ENCODE measurements at places on chromosomes 2 and 18.
A peak's percentile ranks its signal among the peaks of the same experiment; 100 is the strongest.

- DNase-seq = no peak
Measured at GRCh38 chr18:36064027-36064808, 3.1 kb downstream of the RPRD1A start.

DNA sequence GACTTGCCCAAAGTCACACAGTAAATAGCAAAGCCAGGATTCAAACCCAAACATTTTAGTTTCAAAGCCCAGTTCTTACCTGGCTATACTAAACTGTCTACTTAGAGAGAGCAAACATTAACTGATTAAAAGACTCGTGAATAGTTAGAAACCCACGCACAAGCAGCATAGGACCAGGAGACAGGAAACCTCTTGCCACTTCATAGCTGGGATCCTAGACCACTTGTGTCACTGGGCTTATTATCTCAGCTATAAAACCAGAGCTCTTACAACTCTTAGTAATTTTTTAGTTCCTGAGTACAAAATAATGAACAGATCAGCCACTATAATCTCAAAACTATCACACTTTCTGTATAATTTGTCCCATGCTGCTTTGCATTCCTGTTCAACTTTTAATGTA is 2.4 kb upstream of the AAK1 start:
- no peak for DNase-seq

DNA sequence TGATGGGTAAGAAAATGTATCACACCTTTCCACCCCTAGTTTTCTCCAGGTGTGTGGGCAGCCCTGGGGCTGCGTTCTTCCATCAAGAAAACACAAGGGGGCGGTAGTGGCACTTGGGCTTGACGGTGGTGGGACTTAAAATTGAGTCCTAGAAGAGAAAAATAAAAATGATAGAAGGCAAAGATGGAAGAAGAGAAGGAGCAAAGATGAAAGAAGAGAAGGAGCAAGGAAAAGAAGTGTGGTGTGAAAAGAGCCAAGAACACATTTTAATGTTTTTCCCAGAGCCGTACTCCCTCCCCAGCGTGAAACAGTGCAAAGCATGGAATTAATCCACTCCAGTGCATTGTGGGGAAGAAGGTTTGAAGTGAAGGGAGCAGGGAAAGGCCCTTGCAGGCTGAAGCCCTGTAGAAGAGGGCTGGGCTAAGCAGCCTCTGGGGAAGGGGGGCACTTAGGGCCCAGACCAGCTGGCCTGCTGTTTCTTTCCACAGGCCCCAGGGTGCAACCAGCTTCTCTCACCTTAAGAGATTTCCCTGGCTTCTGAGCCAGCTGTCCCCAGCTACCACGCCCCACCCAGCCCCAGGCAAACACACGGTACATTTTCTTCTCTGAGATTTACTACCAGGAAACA is 256.8 kb downstream of the RNF152 start:
- peak; percentile 5 for DNase-seq

- DNase-seq = no peak
Measured at GRCh38 chr2:96546321-96546720, 9.8 kb downstream of the ARID5A start.

DNA sequence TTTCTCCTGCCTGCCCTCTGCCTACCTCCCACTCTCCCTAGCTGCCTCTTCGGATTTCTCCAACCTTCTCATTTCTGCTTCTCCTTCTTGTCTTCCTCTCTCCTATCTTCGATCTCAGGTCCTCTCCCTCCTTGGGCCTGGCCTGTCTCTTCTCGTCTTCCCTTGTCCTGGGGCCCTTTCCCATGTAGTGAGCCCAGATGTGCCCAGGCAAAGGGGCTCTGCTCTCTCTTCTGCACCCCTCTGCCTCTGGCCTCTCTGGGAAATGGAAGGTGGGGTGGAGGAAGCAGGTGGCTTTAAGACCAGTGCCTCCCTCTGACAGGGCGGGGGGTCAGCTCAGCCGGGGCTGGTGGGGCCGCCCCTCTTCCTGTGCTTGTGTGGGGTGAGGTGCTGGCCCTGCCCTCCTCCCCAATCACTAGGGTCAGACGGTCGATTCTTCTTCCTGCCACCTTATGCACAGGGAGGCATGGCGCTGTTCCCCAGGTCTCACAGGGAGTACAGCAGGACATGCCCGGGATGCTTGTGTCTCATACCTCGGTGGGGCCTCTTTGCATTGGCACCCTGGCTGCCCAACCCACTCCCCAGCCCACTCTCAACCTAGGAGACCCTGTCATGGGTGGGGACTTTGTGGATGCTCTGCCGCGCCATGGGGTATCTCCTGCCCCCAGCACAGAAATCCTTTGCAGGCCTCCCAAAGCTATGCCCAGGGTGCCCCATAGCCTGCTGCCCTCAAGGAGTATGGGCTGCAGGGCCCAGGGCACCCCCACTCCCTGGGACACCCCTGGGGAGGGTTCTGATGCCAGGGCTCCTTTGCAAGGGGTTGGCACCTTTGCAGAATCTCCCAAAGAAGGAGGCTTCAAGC is 213.8 kb upstream of the HAAO start:
- DNase-seq = no peak

DNA sequence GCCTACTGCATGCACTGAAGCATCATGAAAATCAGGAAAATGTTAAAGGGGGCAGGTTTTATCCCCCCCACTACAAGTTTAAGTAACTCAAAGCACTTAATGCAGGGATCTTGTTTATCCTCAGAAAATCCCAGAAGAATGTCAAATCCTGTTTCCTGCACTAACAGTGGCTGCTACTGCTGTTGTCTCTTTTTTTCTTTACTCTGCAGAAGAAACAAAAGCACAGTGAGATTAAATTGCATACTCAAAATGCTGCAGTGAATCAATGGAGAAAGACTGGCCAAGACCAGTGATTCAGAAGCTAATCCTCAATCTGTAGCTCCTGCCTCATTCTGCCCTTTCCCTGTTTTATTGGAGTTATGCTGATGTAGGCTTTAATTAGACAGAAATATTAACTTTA is 332.3 kb upstream of the FIGN start:
- no peak for DNase-seq

- DNase-seq = no peak
Measured at GRCh38 chr18:72768681-72769229, 99.0 kb downstream of the NETO1 start.

- no peak for DNase-seq
Measured at GRCh38 chr2:232022718-232023117, 61.2 kb downstream of the DIS3L2 start.

DNA sequence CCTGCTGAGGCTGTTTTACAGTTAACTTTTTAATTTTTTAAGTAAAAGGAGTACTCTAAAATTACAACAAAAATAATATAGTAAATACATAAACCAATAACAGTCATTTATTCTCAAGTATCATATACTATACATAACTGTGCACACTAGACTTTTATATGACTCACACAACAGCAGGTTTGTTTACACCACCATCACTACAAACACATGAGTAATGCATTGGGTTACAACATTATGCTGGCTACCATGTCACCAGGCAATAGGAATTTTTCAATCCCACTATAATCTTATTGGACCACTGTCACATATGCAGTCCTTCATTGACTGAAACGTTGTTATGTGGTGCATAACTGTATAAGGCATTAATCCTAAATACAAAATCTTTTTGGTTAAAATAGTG is 42.5 kb downstream of the RASGRP3 start:
- DNase-seq = no peak

GRCh38 chr2:74107071-74107470 is 40.6 kb downstream of the BOLA3 start:
- no peak for DNase-seq

DNA sequence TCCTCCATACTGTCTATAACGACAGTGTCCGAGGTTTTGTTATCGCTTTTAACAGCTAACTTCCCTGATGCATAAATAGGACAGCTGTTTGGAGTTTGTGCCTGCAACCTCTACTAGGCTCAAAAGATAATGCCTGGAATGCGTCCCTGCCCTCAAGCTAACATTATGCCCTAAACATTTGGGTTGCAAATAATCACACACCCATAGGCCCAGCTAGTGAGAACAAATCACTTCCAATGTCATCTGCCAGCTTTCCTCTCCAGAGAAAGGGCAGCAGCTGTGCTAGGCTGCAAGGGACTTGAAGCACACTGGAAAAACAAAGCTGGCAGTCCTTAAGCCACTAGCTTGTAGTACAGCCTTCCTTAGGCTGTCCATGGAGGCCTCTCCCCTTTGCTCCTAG is 201.8 kb upstream of the LYPD1 start:
- no peak for DNase-seq

DNA sequence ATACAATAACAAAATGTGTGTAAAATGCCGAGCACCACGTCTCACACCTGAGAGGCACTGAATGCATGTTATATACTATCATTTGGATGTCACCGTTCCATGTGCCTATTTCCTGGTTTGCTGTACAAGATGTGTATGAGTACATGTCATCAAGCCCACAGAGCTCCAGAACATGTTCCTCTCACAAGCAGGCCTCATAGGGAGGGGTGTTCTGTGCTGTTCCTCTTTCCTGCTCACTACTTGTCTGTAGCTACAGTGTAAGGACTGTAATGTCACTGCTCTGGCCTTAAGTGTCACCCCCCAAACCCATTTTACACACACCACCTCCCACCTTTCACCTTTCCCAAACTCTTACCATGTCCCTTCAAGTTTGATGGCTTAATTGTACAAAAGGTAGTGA is 1.8 kb downstream of the AFF3 start:
- DNase-seq = no peak

- DNase-seq = no peak
Measured at GRCh38 chr2:168974428-168974827, 56.7 kb downstream of the ABCB11 start.
